SHP77 treated with DMSO at 0.1 percent for 48 hours (cell line): ENCODE measurements at places on chromosomes 16 and 17.

- DNase-seq, result no peak
Observed at GRCh38 chr16:74711938-74712337, 11.3 kb upstream of the MLKL start.

DNA sequence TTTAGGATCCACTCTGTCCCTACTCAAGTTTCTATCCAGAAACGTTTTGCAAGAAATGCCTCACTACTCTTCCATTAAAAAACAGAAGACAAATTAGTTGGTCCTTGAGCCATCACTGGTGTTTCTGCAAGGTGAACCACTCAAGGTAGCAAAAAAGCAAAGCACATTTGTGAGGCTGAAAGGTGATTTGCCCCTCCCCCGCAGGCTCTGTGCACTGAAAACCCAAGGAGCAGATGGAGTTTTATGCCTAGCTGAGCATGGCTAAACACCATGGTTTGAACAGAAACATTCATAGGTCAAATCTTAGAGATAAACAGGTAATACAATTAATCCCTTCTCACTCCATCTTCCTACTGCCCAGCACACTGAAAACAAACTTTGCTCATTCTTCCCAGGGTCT is 538.2 kb upstream of the CDH5 start:
- no peak for DNase-seq

DNA sequence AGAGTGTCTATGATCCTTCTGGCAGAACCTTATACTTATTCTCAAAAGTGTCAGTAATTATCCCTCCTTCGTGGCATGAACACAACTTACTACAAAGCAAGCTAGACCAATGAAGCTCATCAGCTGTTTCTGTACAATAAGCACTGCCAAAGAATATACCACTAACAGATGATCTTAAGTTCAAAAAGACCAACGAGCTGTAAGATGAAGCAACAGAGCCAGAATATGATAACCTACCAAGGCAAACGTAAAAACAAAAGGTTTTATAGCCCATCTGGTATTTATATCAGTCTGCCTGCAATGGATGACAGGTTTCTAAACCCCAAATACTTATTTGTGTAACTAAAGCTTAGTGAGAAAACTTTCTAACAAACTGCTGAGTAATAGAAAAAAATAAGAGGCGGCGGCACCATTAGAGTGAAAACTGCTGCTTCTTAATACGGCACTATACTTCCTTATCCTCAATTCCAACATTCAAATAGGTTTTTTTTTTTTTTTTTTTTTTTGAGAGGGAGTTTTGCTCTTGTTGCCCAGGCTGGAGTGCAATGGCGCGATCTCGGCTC is 22.1 kb downstream of the NME2 start:
- no peak for DNase-seq

DNA sequence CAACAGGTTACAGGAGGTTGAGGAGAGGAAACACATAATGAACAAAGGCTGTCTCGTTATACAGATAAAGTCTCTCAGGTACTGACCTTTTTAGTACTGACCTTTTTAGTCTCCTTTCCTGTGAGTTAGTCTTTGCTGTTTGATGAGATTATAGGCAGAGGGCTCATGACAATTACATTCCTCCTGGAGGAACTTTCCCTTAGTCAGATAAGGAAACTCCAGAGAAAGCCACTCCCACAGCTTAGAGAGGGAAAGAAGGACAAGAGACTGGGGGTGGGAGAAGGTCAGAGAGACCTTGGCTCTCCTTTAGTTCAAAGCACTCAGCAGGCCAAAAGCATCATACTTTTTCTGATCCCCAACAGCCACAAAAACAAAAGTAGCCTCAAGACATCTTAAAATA is 15.3 kb upstream of the PSMD7 start:
- DNase-seq, result no peak

DNA sequence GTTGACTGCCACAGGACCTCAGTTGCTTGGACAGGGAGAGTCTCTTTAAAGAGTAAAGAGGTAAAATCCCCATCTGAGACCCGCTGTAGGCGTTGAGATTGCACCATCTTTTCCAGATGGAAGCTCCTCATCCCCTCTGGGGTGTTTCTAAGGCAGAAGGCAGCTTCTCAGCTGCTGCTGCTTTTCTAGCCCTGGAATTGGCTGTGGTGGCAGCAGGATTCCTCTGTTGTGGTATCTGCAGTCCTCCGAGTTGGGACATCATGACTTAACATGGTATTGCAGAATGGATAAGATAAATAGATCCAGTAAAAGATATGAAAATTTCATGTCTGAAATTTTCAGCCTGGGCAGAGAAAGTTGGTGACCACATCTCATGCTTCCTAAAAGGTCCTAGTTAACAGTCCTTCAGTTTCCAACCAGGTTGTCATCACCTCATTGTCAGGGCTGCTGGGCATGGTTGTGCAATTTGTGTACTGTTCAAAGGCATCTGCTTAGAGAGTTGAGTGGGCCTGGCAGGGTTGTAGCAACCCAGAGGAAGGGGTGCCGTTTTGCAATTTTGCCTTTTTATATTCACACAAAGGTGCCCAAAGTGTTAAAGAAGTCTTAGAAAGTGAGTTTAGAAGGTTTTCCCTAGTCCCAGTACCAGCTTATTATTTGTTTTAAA is 150.4 kb downstream of the SPECC1 start:
- DNase-seq, result no peak

GRCh38 chr16:87951552-87952538 is 611 bp downstream of the BANP start:
- DNase-seq, result no peak

DNA sequence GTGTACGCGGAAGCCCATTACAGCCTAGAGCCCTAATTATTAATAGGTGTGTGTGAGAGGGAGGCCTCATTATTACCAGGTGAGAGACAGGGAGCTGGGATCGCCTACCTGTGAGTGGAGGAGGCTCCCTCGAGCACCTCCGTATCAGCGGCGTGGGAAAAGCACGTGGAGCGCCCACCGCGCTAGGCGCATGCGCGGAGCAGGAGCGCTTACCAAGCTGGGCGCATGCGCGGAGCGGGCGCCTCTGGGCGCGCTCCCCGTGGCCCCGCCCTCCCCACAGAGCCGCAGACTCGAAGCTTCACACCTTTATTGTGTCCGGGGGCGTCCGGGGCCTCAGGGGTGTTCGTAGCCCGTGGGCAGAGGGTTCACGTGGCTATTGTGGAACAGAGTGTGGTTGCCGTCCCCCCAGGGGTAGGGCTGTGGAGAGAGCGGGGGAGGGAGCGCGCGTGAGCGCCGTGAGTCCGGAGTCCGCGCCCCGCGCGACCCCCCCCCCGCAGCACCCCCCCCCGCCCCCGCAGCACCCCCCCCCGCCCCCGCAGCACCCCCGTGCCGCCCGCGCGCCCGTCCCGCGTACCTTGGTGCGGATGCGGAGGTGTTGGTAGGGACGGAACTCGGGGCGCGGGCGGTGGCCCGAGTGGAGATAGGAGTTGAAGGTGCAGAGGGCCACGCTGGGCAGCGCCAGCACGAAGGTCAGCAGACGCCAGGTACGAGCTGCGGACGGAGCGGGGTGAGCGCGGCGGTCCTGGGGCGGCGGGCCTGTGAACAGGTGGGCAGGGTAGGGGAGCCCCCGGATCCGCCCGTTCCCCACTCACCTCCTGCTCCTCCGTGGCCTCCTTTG is 500 bp downstream of the COX6A2 start:
- no peak for DNase-seq

DNA sequence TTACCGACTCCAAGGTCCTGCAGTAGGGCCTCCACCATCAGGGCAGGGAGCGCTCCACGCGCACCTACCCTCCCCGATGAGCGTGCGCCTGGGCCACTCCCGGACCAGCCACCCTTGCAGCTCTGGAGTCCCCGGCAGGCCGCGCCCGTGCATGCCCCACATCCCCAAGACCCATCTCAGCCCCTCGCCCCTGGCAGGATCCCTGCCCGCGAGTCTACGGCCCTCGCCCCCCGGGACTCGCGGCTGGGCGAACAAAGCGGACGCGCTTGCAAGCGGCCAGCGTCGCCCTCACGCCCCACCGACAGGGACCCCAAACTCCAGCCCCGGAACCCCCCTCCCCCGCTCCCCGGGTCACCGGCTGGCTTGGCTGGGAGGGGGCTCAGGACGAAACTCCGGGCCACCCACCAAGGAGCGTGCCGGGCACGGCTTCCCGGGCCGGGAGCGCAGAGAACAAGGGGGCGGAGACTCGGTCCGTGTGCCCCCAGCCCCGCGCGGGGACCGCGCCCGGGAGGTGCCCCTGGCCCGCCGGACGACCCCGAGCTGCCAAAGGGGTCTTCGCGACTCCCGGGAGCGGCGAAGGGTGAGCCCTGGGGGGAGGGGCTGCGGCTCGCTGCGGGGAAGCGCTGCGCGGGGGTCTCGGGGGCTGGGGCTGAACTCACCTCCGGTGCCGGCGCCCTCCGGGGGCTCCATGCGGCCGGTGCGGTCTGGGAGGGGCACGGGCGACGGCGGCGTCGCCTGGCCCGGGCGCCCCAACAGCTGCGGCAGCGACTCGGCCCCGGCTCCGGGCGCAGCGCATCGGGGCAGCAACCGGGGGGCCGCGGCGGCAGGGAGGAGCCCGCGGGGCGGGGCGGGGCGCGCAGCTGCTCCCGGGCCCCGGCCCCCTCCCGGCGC is at the start of gene DBNDD1:
Gene DBNDD1, minus strand, starts transcription at position 805 of the 891 bp plus-strand sequence. Its CDS starts 115 bp downstream, at position 690.
- DNase-seq, result no peak

DNA sequence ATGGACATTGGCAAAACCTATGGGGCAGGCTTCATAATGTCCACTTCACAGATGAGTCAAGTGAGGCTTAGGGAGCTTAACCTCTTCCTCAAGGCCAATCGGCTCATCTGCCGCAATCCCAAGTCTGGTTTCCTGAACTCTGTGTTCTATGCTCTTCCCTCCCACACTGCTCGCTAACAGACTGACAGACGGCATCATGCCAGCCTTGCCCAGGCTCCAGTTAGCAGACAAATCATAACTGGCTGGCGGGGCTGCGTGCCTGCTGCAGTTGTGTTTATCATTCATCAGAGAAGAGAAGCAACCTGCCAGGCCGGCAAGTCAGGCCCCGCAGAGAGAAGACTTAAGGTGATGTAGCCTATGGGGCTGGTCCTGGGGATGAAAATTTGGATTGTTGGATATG is 216.2 kb upstream of the ASIC2 start:
- no peak for DNase-seq

- no peak for DNase-seq
Observed at GRCh38 chr17:14871921-14872320, 393.2 kb downstream of the PMP22 start.

GRCh38 chr17:51759260-51759659 is 399.3 kb downstream of the CA10 start:
- no peak for DNase-seq

DNA sequence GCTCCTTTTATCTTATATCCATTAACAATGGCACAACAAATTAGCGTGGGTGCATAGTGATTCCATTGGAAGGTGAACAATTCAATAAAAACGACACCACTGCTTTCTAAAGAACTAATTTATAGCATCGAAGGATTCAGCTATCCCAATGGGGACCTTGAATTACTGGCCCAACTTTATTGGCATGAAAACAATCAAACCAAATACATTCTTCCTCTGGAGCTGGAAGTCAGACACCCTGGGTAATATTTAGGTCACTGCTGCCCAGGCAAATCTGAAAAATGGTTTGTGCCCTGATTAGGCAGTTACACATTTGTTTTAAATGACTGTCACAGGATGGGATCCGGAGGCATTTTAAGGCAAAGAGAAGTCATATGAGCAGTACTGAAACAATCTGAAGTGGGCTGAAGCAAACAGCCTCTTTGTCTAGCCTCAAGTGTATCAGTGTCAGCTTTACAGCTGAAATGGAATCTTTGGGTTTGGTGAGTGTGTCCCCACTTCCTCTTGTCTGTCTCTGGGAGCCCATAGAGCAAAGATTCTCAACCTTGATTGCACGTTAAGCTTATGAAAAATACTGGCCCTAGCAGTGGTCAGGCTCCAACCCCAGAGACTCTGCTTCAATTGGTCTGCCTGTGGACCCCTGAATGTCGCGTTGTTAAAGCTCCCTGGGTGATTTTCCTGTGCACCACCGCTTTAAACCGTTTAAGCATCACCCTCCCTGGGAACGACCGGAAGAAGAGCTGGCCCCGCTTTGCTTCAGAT is 30.3 kb downstream of the CDK5R1 start:
- no peak for DNase-seq

- DNase-seq, result no peak
Observed at GRCh38 chr16:17459903-17460521, 10.7 kb downstream of the XYLT1 start.

DNA sequence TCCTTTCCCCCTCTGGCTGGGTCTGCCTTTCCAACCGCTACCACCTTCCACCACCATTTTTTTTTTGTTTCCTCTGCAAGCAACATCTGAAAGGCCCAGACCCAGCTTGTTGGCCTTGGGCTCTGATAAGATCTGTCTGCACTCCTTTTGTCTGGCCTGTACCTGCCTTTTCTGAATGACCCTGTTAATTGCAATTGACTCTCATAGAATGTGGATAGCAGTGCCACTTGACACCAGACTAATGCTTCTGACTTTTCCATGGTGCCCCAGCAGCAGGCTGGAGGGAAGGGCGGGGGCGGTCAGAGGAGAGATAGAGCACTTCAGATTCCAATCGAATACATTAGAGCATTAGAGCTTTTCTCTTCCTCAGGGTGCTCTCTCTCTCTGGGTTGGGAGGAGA is 538.9 kb downstream of the WWOX start:
- DNase-seq, result no peak

- DNase-seq, result no peak
Observed at GRCh38 chr17:10051112-10051511, 146.0 kb upstream of the RCVRN start.

- no peak for DNase-seq
Observed at GRCh38 chr16:55971447-55971846, 96.3 kb upstream of the CES5A start.

- no peak for DNase-seq
Observed at GRCh38 chr16:88407042-88407420, 24.3 kb downstream of the ZNF469 start.

DNA sequence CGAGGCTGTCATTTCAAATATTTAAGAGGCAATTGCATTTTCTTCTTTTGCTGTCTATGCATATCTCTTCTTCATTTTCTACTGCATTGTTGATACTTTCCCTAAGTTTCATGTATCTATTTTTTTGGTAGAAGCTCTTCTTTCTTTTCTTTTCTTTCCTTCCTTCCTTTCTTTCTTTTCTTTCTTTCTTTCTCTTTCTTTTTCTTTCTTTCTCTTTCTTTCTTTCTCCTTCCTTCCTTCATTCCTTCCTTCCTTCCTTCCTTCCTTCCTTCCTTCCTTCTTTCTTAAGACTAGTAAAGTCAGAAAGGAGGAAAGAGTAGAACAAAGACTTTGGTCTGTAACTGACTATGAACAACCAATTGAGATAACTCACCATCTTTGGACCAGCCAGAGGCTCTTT is 33.9 kb downstream of the MRC2 start:
- no peak for DNase-seq

DNA sequence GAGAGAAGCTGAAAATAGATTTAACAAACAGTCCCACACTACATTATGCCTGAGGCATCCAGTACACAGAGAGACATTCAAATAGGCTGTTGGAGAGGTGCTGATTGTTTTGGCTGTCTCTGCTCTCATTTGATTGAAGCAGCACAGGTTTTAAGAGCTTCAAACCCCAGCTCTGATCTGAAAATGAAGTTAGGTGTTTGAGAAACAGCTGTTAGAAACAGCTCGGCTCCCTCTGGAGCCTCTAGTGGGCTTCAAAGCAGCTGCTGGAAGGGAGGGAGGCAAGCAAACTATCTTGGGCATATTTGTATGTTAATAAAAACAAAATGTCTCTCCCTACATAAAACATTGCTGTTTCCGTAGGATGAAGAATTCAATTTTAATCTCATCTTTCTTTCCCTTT is 607.3 kb upstream of the GOT2 start:
- no peak for DNase-seq

- no peak for DNase-seq
Observed at GRCh38 chr16:12547608-12547922, 256.1 kb downstream of the CPPED1 start.
